ENCODE measurements at places on chromosomes 7 and 10.

DNA sequence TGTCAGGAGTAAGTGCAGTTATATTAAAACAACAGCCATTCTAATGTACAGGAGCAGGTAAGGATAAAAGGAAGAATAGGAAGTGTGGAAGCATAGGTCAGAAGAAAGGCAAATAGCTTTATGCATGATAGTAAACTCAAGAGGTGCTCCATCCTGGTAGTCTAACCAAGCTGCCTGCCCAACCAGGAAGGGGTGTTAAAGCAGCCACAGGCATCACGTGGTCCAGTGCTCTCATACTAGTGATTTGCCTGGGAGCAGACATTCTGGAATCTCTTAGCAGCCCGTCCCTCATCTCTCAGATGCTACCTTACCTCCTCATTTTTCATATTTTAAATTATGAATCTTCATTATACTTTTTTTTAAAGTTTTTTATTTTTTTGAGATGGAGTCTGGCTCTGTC, 18.5 kb downstream of the ABRAXAS2 start:
- no peak for DNase-seq

DNA sequence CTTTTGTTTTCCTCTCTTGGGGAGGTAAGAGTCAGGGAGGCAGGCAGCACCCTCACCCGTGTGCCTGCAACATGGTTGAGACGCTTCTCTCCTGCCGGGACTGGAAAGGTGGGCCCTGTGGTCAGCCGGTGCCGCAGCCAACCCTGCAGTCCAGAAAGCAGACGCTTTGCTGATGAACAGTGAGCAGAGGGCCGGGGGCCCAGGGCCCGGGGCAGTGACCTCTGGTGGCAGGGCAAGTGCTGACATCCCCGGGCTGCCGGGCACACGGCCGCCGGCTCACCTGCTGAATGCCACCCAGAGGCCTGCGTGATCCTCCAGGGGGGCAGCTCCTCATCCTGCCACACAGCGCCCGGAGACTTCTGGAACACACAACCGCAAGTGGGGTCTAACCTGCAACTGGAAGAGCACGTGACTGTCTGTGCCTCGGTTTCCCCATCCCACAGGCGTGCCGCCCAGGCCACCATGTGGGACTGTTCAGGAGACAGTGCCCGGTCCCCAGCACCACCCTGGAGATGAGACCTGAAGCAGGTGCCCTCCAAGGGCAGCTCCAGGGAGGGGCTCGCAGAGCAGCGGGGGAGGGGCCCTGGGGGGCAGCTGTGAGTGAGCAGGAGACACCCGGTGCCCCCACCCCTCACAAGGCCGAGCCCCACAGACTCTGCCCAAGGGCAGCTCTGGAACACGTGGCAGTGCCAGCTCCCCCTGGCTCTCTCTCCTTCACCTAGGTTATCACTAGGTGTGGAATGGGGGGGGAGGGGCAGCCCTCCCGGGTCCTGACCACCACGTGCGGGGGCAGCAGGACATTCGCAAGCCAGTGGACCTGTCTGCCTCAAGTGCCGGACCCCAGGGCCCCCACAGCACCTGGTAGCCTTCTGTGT, 2.2 kb upstream of the ADGRA1 start:
- no peak for DNase-seq

- DNase-seq: no peak
These were observed 82.8 kb downstream of the LRRC18 start for GRCh38 chr10:48856855-48857254.

GRCh38 chr10:111316722-111317212, 239.9 kb downstream of the ADRA2A start:
- no peak for DNase-seq

DNA sequence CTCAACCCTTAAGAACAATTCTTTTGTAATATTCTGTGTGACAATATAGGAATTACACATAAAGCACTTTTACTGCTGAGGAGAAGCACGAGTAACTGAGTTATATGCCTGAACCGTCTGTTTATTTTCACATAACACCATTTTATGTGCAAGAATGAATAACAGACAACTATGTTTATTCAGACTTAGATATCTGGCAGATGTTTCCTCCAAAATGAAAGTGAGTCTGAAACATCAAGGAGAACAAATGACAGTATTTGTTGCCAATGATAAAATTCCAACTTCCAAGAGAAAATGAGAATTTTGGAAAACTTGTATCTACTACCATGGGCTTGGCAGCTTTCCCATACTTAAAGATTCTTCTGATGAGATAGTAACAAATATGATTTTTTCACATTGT, 51.4 kb downstream of the DNMBP start:
- DNase-seq: no peak

- DNase-seq: no peak
These were observed at the start of gene IGFBP1 for GRCh38 chr7:45888185-45888992. TSS of gene IGFBP1 (plus strand) at chr7:45888488. CDS start at chr7:45888653, 165 bp downstream.

DNA sequence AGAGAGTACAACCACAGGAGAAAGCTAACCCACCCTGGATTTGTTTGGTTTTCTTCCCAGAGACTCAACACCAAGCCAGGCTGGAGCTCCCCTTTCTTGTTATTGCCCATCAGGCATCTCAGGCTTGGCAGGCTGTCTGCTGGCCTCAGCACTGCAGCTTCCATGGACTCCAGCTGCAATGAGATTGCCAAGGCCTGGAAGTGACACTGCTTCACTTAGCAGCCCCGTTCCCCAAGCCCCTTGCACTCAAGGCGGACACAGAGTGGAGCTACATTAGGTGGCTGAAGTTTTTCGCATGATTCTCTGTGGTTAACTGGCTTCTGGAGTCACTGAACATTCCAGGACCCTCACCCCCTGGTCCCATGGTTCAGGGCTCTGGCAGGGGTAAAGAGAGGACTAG, 163.1 kb upstream of the GDF10 start:
- no peak for DNase-seq

DNA sequence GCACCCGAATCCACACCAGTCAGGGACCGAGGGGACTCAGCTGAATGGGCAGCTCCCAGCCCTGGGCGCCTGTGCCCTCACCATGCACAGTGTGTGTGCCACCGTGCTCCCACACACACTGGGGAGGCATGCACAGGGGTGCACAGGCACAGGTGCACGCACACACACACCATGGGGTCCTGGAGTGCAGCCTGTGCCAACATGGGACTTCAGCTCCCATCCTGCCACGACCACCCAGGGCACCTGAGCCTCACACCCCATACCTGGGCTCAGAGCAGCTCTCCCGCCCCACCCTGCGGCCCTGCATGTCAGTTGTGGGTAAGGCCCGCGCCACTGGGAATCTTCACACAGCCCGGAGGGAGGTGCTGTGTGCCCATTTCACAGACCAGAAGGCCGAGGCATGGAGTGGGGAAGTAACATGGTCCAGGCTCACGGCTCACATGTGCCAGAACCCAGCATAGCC, 8.0 kb downstream of the ELFN1 start:
- no peak for DNase-seq

DNA sequence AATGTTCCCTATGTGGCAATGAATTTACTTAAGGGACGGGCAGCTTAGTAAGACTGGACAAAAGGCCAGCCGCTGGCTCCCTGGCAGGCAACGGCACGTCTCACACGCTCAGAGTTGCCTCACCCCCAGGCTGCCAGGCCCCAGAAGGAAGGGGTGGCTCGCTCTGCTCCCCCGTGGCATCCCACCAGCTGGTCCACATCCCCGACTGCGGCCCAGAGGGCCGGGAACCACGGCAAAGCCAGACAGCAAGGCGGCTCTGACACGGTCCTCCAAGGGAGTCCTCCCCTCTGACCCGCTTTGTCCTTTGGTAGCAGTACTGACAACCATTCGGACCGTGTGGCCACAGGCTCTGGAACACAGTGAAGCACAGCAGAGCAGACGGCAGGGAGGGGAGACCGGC, 34.1 kb downstream of the NUDT1 start:
- DNase-seq: no peak

DNA sequence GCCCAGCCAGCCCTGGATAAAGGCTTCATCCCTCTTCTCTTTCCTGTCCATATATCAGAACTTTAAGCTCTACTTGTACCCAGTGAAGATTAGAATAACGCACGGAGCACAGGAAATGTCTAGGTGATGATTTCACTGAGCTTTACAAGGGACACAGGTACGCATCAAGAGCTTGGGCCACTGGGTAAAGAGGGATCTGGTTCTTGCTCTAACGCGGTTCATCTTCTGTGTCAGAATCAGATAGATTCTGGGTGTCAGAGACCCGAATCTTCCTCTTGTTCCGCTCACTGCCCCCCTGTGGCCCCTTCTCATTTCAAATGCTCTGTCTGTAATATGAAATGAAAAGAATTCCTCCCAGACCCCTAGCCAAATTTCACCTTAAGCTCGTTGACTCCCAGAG, 24.7 kb downstream of the IL2RA start:
- no peak for DNase-seq

- no peak for DNase-seq
These were observed 3.9 kb downstream of the SNX10 start for GRCh38 chr7:26295586-26295985.

- no peak for DNase-seq
These were observed 4.7 kb downstream of the CCNY start for GRCh38 chr10:35340975-35341374.

DNA sequence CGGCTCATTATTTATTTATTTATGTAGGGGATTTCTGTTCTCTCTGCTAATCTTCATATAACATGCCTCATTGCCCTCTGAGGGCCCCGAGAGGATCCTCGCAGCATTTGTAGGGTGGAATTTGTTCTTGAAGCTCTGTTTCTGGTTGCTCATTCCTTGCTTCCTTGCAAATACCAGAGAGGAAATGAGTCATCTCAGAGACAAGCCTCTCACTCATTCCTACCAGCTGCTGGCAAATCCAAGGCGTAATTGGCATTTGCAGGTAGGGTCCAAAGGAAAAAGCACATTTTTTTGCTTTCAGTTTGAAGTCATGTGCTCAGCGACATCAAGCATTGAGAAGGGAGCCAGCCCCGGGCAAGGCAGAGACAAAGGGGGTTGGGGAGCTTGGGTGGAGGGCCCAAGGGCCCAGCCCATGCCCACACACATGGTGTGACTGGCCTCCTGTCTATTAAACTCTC, 501.6 kb downstream of the GALNT17 start:
- DNase-seq: no peak
